AG04449 (cell line): ENCODE measurements at places on chromosomes 4 and X.

DNA sequence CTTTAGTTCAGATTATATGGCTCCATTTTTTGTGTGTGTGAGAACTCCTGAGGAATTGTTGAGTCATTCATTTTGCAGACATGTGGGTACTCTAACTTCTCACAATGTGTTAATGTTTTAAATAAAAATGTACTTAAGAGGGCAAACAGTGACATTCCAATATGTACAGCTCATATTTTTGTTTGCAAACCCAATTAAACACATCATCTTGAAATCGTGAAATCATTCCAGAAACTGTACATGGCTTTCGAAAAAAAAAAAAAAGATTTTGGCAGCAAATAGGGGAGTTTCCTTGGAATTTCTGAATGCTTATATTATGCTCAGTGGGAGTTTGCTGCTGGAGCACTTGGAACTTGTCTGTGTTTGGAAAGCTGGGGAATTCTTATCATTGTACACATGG, 85.0 kb downstream of the HPGD start:
- no peak for DNase-seq

DNA sequence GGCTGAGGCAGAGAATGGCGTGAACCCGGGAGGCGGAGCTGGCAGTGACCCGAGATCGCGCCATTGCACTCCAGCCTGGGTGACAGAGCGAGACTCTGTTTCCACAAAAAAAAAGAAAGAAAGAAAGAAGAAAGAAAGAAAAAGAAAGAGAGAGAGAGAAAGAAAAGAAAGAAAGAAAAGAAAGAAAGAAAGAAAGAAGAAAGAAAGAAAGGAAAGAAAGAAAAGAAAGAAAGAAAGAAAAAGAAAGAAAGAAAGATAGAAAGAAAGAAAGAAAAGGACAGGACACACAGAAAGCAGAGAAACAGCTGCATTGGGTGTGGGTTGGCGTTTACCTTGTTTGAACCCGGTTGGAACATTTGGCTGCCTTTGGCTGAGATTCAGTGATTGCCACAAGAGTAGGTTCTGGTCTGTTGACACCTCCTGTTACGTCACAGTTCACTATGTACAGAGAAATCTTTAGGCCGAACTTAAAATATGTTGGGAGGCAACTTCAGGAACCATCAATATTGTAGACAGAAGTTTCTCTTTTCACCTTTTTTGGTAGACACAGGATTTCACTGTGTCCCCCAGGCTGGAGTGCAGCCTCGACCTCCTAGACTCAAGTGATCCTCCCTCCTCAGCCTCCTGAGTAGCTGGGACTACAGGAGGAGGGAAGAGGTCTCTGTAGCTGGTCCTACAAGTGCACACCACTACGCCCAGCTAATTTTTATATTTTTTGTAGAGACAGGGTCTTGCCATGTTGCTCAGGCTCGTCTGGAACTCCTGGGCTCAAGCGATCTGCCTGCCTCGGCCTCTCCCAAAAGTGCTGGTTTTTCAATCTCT, 16.3 kb upstream of the PLCXD1 start:
- DNase-seq = no peak

DNA sequence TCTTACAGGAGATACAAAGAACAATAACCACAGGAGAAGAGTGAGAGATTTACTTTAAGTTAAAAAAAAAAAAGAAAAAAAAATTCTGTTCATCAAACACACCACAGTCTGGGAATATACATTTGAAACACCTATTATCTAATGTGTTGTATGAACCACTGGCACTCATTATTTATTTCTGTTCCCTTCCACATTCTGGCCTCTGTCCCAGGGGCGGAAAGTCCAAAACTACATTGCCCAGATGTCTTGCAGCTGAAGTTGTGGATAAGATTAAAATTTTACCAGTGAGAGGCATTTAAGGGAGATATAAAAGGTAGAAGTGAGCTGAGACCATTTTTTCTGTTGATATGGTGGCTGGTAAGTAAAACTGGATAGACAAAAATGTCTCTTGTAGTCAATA, 56.2 kb downstream of the SCLT1 start:
- DNase-seq = no peak

DNA sequence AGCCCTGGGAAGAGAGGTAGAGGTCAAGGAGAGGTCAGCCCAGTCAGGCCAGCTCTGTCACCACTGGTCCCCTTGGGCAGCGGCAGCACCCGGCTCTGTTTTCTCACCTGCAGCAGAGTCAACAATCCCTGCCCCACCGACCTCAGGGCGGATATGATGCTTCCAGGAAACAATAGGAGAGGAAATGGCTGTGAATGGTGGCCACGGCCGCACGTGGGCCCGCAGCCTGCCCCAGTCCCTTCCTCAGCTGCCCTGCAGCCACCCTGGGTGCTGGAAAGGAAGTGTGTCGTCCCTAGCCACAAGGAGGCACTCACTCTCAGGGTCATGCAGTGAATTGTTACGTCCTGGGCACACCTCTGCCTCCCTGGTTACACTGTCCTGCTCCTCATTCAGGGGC, 92.5 kb upstream of the ENPP6 start:
- no peak for DNase-seq

GRCh38 chr4:25180524-25181131, 20.4 kb upstream of the SEPSECS start:
- no peak for DNase-seq

DNA sequence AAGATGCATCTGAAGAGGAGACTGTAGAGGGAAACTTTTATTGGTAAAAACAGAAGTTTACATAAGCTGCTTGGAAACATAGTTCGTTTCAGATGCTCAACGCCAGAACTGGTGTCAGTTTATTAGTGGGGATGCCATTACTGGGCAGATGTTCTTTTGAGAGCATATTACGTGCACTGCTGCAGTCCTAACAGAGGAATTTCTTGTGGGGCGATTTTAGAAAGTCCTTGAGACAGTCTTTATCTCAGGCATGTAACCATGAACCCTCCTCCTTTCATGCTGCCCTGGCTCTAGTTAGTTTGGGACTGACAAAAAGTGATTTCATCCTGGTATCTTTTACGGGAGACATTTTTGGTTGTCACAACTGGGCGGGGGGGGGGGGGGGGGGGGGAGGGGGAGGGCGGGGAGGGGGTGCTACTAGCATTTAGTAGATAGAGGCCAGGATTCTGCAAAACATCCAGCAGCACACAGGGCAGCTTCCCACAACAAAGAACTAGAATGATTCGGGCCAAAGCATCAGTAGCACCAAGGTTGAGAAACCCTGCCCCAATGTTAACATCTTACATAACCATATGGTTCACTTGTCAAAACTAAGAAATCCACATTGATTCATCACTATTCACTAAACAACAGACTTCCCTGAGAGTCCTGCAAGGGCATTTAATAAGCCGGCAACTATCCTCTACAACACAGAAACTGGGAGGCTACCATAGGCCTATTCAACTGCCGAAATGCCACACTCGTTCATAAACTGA, 118.6 kb upstream of the FTHL17 start:
- DNase-seq = no peak

GRCh38 chr4:84032372-84032771, 466.7 kb downstream of the NKX6-1 start:
- no peak for DNase-seq

GRCh38 chrX:22041907-22042530, 9.9 kb downstream of the PHEX start:
- no peak for DNase-seq

DNA sequence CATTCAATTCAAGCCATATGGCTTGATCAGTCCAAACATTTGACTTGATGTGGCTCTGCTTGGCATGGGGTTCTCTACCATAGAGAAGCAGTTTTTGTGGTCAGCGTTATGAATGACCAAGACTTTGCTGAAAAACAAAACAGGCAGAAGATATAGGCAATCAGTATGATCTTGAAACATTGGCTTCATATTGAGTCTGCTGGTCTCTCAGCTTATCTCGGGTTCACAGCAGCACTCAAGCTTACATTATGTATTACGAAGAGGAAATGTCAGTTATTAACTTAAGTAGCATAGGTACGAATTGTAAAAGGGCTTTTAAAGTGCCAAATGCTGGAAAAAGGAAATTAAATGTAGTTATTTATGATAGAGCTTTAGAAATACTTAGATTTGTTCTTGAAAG, 99.0 kb downstream of the AFF2 start:
- DNase-seq = no peak

GRCh38 chrX:39974270-39974669, 123.5 kb downstream of the BCOR start:
- DNase-seq = no peak

DNA sequence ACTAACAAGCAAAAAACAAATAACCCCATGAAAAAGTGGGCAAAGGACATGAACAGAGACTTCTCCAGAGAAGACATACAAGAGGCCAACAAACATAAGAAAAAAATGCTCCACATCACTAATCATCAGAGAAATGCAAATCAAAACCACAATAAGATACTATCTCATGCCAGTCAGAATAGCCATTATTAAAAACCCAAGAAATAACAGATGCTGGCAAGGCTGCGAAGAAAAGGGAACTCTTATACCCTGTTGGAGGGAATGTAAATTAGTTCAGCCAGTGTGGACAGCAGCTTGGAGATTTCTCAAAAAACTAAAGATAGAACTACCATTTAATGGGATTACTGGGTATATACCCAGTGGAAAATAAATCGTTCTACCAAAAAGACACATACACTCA, 79.6 kb downstream of the MAPK10 start:
- DNase-seq = no peak

DNA sequence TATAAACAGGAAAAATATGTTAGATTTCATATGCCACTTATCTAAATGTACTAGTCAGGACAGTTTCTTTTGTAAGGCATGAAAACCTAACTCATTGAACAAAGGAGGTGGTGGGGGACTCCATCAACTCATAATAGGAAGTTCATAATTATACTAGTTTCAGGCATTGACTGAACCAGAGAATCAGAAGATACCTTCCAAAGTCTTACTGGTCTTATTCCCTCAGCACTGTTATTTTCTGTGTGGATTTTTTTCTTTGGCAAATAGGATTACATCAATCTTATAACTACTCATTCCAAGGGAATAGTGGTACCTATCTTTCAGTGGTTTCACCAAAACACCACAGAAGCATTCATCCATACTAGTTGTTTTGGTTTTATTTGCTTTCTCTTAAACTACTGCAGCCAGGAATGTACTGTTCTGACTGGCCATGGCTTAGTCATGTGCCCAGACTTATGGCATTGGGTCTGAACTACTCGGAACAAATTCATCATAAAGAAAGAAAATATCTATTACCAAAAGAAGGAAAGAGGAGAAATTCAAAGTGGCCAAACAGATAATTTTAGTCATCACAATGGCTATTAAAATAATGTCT, 273.9 kb downstream of the ARAP2 start:
- DNase-seq = no peak

DNA sequence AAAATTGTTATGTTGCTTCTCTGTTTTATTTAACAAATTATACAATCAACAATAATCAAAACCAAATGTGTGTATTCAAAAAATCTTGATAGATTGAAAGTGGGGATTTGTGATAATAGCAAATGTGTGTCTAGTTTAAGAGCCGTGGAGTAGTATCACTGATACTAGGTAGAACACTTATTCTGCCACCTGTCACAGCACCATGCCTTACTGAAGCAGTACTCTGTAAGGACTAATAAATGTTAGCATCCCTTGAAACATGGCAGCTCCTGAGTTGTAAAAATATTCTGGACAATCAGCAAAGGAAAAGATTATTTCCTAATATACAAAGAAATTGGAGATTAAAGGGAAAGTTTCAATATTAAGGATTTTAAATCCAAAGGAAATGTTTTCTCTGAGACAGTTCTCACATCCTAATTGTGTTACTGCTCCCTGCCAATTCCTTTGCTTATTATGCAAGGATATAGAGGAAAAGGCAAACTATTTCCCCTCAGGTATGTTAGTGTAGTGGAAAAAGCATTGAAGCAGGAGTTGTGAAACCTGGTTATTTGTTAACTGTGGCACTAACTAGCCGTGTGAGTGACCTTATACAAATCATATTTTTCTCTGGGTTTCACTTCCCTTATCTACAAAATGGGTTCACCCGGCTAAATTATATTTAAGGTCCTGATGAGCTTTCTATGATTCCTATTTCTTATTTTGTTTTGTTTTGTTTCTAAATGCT, 303.1 kb downstream of the ARHGAP24 start:
- DNase-seq = no peak

GRCh38 chr4:89829470-89830138, 7.4 kb downstream of the SNCA start:
- no peak for DNase-seq

DNA sequence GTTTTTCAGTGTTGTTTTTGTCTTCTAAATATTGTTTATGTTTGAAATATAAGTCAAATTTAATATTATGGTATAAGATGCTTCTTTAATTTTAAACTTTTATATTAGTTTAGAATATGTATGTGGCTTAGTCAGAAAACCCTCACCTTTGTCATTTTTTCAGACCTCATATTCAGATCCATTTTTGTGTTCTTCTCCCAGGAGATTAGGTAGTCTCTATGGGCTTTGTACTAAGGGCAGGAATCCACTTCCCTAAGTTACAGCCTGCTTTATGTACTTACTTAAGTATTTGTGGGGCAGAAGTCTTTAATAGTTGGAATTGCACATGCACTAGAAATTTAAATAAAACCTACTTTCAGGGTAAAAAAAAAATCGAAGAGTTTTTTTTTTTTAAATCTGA, 63.5 kb upstream of the TENM3 start:
- DNase-seq = no peak

- DNase-seq = no peak
These were observed 53.1 kb downstream of the OCRL start for GRCh38 chrX:129593137-129593536.

- DNase-seq = peak; percentile 63
These were observed 8.2 kb downstream of the RTL3 start for GRCh38 chrX:78650906-78651437.

DNA sequence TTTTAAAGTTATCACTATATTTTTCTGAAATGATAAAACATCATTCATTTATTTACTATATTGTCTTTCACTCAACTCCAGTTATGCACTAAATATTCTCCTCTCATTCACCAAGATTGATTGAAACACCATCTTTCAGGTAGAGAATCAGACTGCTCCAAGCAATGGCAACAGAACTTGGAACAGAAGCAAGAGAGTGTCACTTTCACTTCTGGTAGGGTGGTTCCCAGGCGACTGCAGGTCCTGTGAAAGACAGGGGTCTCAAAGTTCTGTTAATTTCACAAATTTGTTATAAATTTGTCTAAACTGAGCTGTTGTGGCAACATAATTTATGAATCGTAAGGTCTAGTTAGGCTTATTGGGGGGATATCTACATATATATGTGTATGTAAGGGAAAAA, 47.8 kb downstream of the RHOH start:
- no peak for DNase-seq
